Cardiac septum (tissue), 1 donor: ENCODE measurements at places on chromosomes 12 and 14. TPM values are rescaled to one million over a fixed set of nuclear protein-coding genes. Genes with fewer than 3 reads are reported as not detected.
A peak's percentile ranks its signal among the peaks of the same experiment; 100 is the strongest.

DNA sequence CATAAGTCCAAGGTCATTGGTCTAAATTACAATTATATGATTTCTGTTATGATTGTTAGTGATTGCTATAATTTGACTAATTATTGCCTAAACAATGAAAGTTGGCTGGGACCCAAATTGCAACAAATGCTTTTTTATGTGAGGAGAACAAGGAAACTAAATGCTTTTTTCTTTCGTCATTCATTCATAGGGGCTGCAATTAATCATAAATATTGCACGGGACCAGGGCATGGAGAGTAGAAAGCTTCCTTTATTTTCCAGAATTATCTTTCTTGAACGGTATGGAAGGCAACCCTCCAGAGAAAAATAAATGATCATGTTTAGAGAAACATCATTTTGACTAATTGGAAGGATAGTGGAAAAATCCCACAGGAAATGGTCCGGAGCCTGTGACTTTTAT is 32.6 kb upstream of the ARHGAP5 start:
- no peak for DNase-seq

- no peak for DNase-seq
These were observed 20.2 kb downstream of the CCDC38 start for GRCh38 chr12:95922231-95922630.

DNA sequence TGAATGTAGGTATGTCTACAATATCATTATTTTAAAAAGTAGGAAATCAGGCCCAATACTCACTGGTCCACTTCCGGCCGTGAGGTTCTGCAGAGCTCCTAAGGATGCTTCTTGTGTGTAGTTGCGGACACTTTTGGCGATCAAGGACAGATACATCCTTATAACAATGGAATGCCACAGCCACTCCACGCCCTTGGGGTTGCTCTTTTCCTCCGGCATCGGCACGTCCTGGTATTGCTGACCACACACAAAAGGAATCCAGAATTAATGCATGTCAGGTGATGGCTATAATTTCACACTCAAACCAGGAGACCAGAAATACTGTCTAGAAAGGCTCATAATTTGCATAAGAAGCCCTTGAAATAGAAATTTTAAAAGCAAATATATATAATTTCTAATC is 65.6 kb upstream of the YARS2 start:
- no peak for DNase-seq

DNA sequence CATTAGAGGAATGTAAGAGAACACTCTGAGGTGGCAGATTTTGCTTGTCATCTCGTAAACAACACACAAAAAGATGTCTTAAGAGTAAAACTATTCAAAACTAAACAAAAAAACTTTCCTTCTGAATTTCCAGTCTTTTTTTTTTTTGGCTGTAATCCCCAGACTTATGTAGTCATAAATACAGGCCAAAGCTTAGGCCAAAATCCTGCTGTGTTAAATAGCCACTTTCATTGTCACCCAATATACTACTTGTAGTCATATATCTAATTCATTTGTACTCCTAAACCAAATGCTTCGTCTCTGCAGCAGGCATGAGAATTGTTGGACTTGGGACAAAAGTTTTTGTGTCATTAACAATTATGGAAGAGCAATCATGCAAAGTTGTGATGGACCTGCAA is 103.5 kb upstream of the ATF1 start:
- DNase-seq, result no peak

BEGAIN gene
- 1.2 TPM for total RNA-seq

DNA sequence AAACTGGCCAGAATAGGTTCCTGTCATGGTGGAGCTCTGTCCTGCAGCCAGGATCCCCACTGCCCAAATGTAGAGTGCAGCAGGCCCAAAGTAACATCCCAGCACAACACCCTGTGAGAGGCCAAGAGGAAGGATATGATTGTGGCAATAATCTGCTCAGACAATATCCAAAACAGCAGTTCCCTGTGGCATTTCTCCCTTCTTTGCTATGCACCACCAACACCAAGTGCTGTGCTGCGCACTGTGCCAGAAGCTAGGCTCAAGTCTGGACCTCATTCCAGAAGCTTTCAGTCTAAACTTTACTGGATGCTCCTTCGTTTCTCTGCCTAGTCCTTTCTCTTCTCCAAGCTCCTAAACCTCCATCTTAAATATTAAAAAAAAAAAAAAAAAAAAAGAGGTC is 33.4 kb downstream of the SLC11A2 start:
- DNase-seq, result no peak

GRCh38 chr14:73026243-73026844 is 562 bp downstream of the ZFYVE1 start:
- peak; percentile 74 for DNase-seq

GDF3 gene
- 0.46 TPM for total RNA-seq

CBLN3 gene
- total RNA-seq, result 1.2 TPM

- no peak for DNase-seq
These were observed 596.8 kb upstream of the FBXO33 start for GRCh38 chr14:40028991-40029390.

DNA sequence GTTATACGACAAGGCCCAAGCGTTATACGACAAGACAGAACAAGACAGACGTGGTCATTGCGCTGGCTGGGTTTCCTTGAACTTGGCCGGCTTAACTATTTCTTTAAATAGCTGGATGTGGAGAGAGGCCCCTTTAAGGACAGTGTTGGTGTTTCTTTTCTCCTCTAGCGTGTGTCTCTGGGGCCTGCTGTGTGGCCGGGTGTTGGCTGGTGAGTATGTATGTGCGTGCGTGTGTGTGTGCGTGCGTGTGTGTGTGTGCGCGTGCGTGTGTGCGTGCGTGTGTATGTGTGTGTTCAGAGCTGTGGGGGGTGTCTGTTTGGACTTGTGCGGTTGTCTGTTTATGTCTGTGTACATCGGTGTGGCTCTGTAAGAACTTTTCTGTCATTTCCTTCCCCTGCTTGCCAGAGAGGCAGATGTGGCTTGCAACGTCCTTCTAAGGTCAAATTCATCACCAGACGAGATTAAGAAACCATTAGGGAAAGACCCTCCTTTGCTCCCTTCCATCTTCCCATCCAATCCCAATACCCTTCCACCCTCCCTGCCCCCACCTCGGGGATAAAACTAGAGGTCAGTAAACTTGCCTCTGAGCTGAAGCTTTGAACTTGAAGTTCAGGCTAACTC is 78.6 kb upstream of the TBX3 start:
- DNase-seq, result no peak

GRCh38 chr14:81710232-81710845 is 176.7 kb upstream of the SEL1L start:
- DNase-seq, result no peak

- peak; percentile 51 for DNase-seq
These were observed 72.9 kb upstream of the ELK3 start for GRCh38 chr12:96121271-96121711.

DNA sequence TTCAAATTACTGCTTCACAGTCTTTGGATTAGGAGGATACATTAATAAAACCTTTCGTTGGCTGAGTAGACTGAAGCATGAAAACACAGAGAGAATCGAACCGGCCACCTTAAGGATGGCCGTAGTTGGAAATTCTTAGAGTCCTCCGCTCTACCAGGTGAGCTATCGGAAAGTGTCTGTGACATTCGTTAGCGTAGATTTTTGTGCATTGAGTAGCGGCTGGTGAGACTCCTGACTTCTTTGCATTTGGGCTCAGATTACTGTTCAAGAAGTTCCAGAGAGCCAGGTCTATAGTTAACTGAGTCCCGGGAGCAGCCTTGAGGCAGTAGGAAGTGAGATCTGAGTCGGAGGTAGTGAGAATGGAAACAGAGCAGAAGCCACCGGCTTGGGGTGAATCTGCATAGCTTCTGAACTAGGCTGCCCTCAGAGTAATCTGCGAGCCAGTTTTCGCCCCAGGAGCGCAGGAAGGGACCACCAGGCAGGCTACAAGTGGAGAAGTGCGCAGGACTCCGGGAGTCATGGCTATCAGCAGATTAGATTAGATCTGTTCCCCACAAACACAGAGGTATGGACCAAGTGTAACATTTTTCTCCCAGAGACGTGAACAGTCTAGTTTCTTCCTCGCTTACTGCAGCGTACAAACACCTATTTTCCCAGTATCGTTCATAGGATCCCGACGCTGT is 11.0 kb downstream of the OR6S1 start:
- no peak for DNase-seq

LRRC43 gene
- 0.43 TPM for total RNA-seq

- no peak for DNase-seq
These were observed 13.5 kb downstream of the PTPN21 start for GRCh38 chr14:88541324-88541723.

GRCh38 chr14:81400852-81401251 is 728 bp upstream of the STON2 start:
- DNase-seq, result no peak

DNA sequence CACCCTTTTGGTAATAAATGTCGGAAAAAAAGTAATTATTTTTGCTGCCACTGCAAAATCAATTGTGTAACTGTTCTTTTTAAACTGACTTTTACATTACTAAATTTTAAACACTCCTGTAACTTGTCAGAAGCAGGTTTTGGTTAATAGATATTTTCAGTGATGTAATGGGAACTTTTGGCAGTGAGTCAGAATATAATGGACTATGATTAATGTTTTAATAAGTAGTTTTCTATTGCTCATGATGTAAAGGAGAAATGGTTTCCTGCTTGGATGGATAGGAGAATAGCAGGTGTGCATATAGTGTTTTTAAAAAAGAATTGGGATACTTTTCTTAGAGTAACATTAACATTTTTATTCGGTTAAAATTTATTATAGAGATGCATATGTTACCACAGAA is 58.8 kb downstream of the TRMT5 start:
- no peak for DNase-seq

DNA sequence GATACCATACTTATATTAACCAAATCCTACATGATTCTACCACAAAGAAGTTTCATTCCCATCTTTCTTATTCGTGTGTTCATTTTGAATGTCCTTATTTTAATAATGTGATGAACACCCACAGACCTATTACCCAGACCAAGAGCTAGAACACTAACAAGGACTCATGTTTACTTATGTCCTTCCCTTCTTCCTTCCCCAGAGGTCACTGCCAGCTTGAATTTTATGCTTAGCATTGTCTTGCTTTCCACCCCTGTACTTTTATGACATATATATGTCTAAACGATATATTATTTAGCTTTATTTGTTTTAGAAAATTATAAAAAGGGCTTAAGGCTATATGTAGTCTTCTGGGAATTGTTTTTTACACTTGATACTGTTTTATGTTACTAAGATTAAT is 238.6 kb downstream of the LRIG3 start:
- DNase-seq, result no peak

RERGL gene
- 0.97 TPM for total RNA-seq

DNA sequence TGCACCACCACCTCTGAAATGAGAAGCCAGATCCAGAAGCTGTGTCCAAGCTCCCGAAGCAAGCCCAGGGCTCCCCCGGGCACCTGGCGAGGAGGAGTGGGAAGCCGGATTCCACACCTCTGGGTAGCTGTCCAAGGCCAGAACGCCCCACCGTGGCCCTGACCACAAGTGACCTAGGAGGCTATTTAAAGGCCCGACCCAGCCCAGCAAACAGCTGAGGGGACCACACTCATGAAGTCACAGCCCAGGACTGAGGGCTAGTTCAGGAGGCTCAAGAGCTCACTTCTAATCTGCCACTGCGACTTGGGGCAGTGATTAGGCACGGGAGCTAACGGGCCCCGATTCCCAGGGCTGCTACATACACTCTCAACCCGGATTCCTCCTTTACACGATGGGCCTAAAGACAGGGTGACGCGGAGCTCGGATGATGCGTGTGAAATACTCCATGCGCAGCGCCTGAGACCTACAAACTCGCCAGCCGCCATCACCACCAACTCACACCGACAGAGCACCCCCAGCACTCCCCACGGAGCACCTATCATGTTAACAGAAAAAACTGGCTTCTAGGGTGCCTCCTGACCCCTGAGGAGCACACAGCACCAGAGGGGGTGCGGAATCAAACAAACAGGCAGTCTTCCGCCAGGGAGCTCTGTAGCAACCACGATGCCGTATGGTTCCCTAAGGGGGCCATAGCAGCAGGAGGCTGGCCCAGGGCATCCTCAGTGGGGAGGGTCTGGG is 84.0 kb upstream of the GPR68 start:
- DNase-seq, result no peak

DNA sequence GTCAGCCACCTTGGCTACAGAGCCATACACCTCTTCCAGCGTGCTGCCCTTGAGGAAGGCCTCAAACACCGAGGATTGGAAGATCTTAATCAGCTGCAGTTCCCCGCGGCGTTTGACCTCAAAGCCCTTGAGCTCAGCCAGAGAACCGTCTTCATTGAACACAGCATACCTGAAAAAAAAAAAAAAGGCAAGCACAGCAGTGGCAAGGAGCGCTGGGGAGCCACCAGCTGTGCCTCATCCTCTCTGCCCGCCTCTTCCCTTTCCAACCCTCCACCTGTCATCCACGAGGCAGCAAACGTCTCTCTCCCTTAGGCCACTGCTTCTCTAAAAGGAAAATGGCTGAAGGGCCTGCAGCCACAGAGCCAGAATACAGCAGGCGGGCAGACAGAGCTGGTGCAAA is 26.1 kb downstream of the POLE start:
- DNase-seq, result no peak

DNA sequence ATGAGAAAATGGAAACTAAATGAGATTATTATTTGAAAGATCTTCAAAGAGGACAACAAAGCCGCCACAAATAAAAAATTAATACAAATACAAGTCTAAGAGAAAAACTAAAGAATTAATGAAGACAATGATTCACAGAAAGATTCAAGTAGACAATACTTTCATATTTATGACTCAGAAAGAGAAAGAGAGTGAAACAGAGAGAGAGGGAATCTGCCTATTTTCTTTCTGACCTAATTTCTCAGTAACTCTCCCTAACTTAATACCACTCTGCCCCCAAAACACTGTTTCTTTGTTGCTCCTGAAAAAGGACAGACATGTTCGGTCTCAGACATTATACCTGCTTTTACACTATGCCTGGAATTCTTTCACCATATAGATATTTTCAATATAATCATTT is 259.1 kb downstream of the SLC6A15 start:
- no peak for DNase-seq

SUOX gene
- 25.0 TPM for total RNA-seq

DNA sequence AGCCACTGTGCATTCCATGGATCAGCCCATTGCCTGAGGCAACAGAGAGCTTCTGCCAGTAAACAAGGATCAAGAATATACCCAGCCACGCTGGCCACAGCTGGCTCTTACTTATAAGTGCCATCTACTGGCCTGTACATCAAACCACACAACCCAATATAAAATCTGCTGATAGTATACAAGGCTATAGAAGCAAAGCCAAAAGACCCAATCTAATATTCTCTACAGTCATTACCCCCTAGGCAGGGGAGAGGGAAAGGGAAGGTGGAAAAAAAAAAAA is 4.4 kb upstream of the FAM186B start:
- no peak for DNase-seq

GRCh38 chr12:75711271-75711670 is 199.9 kb upstream of the KRR1 start:
- no peak for DNase-seq

GRCh38 chr14:103293465-103293864 is 40.6 kb upstream of the EIF5 start:
- DNase-seq, result no peak

- no peak for DNase-seq
These were observed 56.8 kb downstream of the LRFN5 start for GRCh38 chr14:41663473-41663850.

ALDH1L2 gene
- 3.6 TPM for total RNA-seq

AQP2 gene
- total RNA-seq, result not detected
